Frontal cortex (tissue), 4 donors: ENCODE measurements at places on chromosomes 11 and 22. TPM values are rescaled to one million over a fixed set of nuclear protein-coding genes. Genes with fewer than 3 reads are reported as not detected.

Gene OSBP2
- 19.2 TPM for total RNA-seq

Gene TRPM5
- not detected for total RNA-seq

Gene LRRC74B
- under 0.01 TPM for total RNA-seq

Gene HPS5
- 191 TPM for total RNA-seq

Gene F2
- total RNA-seq, result not detected

Gene OR51B5
- total RNA-seq, result 0.82 TPM

Gene MUC5AC
- total RNA-seq, result not detected

Gene VWA5A
- 11.0 TPM for total RNA-seq

Gene PSMC3
- 104 TPM for total RNA-seq

Gene POLD3
- total RNA-seq, result 15.9 TPM
